GM12892 (cell line): ENCODE measurements at places on chromosomes 2 and 18.

DNA sequence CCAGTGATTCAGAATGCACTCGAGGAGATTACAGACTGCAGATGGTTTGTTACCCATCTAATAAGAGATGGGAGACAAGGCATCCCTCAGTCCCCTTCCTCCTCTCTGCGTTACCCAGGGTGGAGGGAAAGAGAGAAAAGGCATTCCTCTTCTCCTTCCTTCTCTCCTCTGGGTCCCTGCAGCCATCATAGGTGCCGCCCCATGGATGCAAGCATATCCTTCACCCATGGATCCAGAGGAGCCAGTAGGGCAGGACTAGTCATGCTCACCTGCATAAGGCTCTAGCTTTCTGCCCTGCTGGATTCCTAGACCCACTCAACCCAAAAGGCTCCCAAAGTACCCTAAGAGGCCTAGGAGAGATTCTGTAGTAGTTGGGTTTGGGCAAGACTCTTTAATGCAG is 20.4 kb downstream of the CMPK2 start:
- no peak for DNase-seq

DNA sequence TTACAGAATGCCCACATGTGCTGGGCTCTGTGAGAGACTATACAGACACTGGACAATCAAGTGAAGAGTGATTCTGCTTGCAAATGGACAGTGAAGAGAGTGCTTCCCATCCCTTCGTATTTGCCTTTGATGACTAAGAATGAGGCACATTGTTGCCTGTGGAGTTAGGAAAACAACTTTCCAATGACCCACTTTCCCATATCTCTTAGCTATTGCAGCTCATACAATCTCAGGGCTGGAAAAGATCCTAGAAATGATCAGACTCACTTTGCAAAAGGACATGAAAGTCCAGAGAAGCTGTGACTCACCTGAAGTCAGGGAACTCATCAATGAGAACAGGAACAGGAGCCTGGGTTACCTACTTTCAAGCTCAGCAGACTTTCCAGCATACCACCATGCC is 440.5 kb upstream of the TCF4 start:
- no peak for DNase-seq

DNA sequence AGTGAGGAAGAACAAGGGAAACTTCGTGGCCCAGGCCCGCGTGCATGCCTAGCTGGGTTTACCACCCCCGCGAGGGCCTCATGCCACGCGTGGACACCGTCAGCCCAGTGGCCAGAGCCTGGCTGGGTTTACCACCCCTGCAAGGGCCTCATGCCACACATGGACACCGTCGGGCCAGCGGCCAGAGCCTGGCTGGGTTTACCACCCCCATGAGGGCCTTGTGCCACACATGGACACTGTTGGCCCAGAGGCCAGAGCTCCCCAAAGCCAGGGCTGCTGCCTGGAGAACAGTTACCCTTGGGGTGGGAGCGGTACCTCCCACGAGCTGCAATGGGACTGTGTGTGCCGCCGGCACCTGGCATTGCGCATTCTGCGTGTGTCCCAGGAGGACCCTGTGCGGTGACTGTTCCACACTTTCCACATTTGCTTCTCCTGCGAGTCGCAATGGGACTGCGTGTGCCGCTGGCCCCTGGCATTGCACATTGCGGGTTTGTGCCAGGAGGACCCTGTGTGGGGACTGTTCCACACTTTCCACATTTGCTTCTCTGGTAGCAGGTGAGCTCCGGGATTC is 105.6 kb upstream of the CTDP1 start:
- no peak for DNase-seq

GRCh38 chr18:63402246-63403162 is 19.8 kb downstream of the VPS4B start:
- no peak for DNase-seq

DNA sequence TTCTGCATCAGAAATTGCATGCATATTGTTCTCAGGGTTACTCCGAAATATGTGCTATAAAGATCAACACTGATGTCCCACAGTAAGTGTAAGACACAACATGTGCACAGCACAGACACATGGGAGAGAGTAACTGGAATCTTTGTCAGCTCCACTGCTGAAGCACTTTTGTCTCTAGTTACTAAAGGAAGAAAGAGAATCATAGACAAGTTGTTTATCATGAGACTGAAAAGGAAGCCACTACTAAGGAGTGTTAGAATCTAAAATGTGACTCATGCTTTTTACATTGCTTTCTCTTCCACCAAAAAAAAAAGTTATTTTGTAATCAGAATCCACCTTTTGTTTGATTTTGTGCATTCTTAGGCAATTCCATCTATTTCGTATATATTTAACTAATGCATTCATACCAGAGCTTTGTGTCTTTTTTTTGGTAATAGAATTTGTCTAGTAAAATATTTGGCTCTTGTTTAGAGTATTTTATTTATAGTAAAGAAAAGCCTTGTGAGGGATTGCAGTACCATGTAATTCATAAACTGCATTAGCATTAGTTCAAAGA is 502.4 kb downstream of the FBXO15 start:
- DNase-seq: no peak

DNA sequence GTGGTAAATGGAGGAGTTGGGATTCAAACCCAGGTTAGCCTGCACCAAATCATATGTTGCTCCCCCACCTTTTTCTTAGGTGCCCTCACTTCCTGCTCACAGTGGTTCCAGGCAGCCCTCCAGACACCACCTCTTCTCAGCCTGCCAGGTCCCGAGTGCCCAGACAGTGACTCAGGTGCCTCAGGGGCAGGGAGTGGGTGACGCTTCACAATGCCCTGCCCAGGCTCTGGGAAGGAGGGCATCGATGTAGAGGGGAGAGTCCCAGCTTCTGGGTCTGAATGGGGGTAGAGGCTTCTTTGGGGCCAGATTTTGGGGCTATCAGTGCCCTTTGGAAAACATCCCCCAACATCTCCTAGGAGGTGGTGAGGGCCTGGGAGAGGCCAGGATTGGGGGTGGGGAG is 5.2 kb upstream of the DNAJB2 start:
- DNase-seq: no peak

- DNase-seq: no peak
Observed at GRCh38 chr2:67701011-67701410, 303.9 kb downstream of the ETAA1 start.

DNA sequence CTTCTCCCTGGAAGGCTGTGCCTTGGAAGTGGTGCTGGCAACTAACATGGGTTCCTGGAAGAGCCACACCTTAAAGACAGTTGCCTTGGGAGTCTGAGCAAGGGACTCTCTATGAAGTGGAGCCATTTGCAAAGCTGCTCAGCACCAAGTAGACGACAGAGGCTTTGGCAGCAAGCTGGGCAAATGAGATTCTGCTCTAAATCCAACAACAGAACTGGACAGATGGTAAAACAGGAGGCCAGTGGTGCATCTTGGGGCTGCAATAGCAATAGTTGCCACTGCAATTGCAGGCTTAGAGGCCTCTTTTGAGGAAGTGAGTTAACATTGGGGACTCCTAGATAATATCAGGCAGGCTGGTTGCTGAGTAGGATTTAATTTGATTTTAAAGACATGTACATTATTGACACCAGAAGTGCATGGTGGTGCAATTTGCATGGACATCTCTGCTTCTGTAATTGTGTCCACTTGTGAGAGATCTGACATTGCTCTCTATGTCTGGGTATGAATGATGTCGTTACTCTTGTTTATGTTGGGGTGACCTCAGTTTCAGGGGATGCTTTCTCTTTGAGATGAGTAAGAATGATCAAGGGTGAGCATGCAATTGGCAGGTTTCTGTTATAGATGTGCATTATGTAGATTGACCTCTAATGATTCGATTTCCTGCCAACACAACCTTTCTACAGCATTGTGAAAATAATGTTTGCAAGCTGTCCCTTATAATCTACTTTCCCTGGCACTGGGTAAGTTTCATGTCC is 568.3 kb upstream of the MEX3C start:
- DNase-seq: no peak

GRCh38 chr18:56884511-56884910 is 233.4 kb downstream of the WDR7 start:
- no peak for DNase-seq

DNA sequence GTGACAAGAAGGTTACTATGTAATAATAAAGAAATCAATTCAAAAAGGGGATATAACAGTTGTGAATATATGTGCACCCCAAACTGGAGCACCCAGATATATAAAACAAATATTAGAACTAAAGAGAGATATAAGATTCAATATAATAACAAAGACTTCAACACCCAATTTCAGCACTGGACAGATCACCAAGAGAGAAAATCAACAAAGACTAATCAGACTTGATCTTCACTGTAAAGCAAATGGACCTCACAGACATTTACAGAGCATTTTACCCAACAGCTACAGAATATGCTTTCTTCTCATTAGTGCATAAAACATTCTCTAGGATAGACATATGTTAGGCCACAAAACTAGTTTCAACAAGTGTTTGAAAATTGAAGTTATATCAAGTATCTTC is 287.7 kb downstream of the DSC3 start:
- DNase-seq: no peak

DNA sequence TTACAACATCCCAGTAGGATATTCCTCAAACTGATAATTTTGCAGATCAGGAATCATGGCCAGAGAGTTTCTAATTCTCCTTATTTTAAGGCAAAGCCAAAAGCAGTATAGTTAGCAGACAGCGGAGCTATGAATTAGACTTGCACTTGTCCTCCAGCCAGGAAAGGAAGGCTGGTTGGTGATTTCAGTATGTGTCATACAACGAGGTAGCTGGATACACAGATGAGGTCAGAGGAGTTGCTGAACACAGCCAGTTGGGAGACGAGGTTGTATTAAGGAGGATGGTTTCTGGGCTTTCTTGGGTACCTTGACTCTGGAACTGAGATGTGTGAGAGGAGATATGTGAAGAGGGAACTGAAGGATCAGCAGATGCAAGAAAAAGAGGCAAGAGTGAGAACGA is 185.2 kb downstream of the SOX11 start:
- no peak for DNase-seq
